ENCODE measurements at places on chromosomes 5 and 9. TPM values are rescaled to one million over a fixed set of nuclear protein-coding genes. Genes with fewer than 3 reads are reported as not detected.

SPINK4 gene
- not detected for total RNA-seq

FAF2 gene
- 50.1 TPM for total RNA-seq

PCDHB11 gene
- 2.1 TPM for total RNA-seq

SPATA24 gene
- 7.8 TPM for total RNA-seq

NRG2 gene
- total RNA-seq: 13.9 TPM

HMHB1 gene
- not detected for total RNA-seq

FBP2 gene
- total RNA-seq: 0.29 TPM

RPS14 gene
- total RNA-seq: 2,344 TPM

TAF11L5 gene
- not detected for total RNA-seq

SGCD gene
- 2.8 TPM for total RNA-seq

ABLIM3 gene
- total RNA-seq: 101 TPM

GRIA1 gene
- total RNA-seq: not detected

CCDC180 gene
- 7.5 TPM for total RNA-seq

GRCh38 chr5:43772764-43773477 is 169.9 kb downstream of the NNT start:
- no peak for DNase-seq

GRCh38 chr9:109972026-109972882 is 192.3 kb downstream of the PALM2AKAP2 start:
- no peak for DNase-seq

DNA sequence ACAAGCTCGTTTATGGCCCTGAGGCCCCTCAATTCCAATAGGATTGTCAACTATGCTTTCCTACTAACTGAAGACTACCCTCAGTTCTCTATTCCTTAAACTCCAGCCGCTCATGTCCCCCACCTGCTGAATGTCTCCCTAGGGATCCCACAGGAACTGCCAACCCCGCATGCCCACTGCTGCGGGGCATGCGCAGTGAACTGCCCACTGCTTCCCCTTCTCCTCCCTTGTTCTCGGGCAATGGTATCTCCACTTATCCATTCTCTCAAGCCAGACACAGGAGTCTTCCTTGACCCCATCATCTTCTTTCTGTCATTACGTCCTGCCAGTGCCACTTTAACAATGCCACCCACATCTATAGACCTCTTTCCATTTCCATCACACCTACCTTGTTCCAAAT is 90.0 kb downstream of the FGF18 start:
- DNase-seq: no peak

- DNase-seq: peak; percentile 98
Measured at GRCh38 chr9:114397848-114398605, 10.2 kb upstream of the AKNA start.

- no peak for DNase-seq
Measured at GRCh38 chr5:175485631-175486030, 7.3 kb downstream of the SFXN1 start.

DNA sequence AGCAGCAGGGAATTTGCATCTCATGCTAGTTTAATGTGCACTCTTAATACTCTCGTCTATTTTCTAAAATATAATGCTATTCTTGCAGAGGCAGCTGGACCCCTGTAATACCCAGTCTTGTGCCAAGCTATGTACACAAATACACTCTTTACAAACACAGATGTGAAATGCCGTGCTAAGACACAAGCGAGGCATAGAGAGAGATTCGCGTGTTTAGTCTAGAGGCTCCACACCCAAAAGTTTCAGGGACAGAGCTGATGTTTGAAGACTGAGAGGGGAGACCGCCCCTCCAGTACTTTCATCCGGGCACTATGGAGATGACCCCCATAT is 1.2 kb downstream of the DPYSL3 start:
- no peak for DNase-seq

DNA sequence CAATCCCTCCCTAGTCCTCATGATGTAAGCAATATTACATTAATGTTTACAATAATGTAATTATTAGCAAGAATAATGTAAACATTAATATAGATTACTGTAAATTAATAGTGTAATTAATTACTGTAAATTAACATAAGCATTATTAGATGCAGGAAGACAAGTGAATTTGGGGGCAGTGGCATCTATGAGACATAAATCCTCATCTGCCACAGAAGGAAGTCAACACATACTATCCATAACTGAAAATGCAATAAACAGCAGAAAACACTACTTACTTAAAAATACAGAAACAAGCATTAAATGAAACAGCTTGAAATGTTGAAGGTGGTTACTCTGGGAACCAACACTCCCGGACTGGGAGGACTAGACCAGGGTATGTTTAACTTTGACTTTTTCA is 685 bp upstream of the NIPSNAP3A start:
- no peak for DNase-seq

GRCh38 chr5:139884144-139884543 is 88.5 kb downstream of the PSD2 start:
- DNase-seq: no peak

DNA sequence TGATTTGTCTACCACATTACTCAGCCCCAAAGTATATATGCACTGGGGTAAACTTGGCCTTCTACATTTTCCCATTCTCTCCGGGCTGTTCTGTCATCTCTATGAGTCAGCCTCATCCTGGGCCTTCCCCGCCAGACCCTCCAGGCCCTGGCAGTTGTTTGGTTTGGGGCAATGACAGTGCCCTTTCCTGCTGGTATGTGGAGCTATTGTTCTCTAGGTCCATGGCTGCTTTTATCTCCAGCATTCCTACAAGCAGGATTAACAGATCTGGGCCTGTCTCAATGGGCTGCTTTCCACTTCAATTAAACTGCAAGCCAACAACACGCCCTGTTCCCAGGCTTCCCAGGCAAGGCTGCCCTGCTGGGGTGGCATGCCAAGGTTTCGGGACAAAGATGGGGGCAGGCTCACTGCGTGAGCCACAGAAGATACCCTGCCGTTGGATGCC is 136.4 kb downstream of the SLIT3 start:
- peak; percentile 49 for DNase-seq

DNA sequence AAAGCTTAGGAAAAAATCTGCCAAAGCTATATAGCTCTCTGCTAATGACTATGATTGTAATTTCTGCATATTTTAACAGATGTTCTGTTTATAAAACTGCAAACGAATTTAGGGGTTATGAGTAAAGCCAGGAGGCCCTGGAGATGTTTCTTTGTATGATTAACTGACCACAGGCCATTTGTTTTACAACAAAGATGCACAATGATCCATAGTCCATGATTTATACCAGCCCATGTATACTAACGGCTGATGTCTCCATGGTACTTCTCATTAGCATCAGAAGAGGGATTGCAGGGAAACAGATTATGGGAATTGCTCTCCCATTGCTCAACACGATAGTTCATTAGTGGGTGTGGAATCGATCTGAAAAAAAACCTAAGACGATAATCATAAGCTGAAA is 78.9 kb downstream of the PPP2R2B start:
- DNase-seq: no peak

- no peak for DNase-seq
Measured at GRCh38 chr5:83554686-83555085, 83.1 kb downstream of the VCAN start.

DNA sequence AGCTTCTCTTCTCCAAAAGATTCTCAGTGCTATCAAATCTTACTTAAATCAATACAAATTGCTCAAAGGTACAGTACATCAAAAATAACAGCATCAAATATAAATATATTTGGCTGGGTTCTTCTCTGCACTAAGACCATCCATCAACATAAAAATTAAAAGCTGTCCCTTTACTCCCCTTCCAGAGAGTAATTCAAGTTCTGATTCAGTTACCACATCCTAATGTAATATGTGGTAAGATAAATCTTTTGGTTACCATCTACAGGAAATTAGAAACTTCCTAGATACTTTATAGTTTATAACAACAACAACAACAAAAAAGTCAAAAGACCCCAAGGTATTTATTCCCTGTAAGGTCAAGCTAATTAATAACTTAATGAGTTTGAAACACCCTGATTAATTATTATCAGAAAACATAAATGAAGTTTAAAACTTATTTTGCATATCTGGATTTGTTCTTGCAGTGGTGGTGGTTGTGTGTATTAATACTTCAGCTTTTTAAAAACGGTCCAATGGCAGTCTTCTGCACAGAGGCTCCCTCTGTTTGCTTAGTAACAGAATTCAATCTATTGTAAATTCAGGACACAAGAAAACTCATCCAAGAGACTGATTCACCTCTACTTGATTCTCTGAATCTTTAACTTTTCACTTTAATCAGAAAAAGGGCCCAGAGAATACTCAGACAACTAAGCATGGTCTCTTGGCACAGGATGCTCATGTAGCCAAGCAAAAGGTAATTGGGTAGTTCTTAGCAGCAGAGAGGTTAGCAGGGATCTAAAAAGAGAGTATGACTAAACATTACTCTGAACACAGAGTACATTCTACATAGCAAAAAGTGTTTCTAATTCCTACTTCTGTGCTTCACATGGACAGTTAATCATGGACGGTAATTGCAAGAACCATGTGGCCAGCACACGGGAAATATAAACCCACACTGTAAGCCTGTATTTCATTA is 20.1 kb downstream of the DIAPH1 start:
- DNase-seq: no peak

- DNase-seq: no peak
Measured at GRCh38 chr5:151083081-151083676, 2.3 kb upstream of the TNIP1 start.

GRCh38 chr9:26813247-26813646 is 79.4 kb downstream of the CAAP1 start:
- DNase-seq: no peak

- no peak for DNase-seq
Measured at GRCh38 chr9:98906273-98907040, 37.2 kb upstream of the COL15A1 start.

DNA sequence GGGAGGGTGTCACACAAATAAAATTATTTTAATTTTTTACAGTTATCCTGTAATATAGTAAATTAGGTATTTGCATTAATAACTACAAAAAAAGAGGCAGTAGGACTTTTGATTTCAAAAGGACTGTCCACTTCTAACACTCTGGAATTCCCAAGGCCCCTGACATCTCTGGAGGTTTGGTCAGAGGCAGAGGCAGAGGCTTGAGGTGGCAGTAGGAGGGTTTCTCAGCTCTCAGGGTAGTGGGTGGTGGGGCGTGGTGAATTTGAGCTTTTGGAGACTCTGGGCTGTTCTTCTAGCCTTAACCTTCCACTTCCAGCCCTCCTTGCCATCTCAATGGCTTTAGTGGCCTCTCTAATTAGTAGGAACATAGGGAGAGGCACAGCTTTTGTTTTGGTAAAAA is 22.8 kb downstream of the ATOX1 start:
- DNase-seq: no peak

DNA sequence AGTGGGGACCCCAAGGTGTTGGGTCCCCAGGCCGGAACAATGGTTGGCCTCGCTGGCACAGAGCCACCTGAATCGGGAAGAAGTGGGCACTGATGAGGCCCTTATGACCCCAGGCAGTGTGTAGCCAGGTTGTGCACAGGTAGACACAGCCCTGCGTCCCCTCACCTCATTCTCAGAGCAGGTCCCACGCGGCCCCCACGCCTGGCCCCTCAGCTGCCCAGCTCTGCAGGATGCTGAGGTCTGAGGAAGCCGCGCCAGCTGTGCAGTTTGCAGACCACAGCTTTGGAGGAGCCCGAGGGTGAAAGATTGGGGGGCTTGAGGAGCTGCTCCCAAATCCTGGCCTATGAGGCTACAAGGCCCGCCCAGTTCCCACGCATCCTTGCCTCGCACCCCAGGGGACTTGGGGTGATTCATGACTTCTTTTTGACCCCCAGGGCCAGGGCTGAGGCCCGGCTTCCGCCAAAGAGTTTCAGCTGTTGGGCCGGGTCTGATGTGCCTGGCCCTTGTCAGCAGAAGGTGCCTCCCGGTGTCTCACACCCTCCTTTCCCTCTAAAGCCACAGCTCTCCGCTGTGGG is 87.8 kb upstream of the PHYKPL start:
- DNase-seq: no peak

DNA sequence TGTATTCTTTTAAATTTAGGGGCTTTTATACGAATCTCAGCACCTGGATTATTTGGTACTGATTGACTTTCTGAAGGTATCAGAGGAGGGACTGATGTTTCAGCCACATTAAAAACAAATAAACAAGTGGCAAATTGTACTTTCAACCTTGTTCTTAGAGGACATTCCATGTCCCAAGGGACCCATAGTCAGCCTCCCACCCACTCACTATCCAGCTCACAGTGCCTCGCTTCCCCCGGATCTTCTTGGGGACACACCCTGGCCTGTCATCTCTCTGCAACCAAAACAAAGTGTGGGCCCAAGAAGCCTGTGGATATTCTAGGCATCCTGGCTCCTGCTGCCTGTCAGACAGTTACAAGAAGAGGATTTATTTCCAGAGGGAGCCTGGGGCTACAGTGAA is 8.8 kb upstream of the BOD1 start:
- DNase-seq: no peak

DNA sequence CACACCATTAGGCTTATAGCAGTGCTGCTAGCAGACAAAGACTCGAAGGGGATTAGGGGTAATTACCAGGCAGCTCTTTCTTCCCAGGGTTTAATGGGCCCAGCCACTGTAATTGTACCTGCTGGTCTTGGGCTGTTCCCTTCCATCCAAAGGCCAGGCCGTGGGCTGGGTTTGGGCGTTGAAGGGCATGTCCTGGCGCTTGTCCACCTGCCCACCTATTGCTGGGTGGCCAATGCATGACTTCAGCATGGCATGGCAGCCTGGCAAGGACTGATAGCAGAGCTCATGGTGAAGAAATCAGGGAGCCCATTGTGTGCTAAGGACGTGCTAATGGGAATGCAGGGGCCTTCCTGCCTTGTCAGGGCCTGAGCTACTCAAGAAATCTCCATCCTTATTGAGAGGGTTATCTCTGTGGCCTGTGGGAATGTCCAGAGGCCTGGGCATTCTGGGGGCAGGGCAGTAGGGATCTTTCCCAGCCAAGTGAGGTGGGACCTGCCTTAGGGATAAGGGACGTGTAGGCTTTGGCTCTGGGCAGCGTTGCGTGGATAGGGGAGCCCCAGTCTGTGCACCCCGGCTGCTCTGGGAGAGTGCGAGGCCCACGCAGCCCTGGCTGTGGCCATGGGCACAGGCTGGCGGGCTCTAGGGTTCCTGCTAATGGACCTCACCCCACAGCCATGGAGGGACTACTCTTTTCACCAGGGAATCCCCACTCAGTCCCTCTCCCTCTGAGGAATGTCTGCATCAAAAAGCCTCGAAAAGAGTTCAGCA is 116.1 kb upstream of the PITX1 start:
- DNase-seq: no peak

DNA sequence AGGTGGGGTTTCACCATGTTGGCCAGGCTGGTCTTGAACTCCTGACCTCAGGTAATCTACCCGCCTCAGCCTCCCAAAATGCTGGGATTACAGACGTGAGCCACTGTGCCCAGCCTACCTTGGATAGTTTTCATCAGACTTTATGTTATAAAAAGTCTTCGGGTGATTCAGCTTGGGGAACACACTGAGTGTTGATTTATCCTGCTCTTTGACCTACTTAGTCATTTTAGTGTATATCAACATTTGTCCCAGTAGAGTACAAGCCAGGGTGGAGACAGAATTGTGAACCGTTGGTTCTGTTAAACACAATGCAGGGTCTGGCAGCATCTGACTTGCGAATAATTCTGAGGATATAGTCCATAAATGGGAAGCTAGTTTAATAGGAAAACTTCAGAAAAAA is 39.7 kb downstream of the NFX1 start:
- DNase-seq: no peak

DNA sequence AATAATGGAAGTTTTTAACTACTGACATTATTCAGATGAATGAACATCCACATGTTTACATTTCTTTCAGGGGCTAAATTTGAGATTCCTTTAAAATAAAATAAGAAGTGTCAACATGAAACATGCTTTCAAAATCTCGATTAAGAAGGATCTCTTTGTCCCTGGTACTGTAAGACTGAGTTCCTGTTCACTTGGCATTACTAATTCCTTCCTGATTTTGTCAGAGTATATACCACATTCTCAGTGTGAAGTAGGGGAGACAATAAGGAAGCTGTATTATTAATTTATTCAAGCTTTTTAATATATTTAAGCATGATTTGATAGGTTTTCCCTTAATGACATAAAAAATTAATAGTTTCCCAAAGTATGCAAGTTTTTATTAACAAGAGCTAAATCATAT is 81.5 kb upstream of the GRHPR start:
- DNase-seq: no peak

Measured in ureter (tissue), 1 donor.